B cell (primary cell): ENCODE measurements at places on chromosomes 1 and 21.

GRCh38 chr1:96234299-96234698, 487.3 kb upstream of the PTBP2 start:
- no peak overlapping the region for H3K27ac ChIP-seq
- no peaks in the 10 kb centered on the region for H3K4me1 ChIP-seq
- no peak for DNase-seq
- H3K36me3 ChIP-seq = no peaks in the 10 kb centered on the region
- H3K4me3 ChIP-seq = no peak overlapping the region

DNA sequence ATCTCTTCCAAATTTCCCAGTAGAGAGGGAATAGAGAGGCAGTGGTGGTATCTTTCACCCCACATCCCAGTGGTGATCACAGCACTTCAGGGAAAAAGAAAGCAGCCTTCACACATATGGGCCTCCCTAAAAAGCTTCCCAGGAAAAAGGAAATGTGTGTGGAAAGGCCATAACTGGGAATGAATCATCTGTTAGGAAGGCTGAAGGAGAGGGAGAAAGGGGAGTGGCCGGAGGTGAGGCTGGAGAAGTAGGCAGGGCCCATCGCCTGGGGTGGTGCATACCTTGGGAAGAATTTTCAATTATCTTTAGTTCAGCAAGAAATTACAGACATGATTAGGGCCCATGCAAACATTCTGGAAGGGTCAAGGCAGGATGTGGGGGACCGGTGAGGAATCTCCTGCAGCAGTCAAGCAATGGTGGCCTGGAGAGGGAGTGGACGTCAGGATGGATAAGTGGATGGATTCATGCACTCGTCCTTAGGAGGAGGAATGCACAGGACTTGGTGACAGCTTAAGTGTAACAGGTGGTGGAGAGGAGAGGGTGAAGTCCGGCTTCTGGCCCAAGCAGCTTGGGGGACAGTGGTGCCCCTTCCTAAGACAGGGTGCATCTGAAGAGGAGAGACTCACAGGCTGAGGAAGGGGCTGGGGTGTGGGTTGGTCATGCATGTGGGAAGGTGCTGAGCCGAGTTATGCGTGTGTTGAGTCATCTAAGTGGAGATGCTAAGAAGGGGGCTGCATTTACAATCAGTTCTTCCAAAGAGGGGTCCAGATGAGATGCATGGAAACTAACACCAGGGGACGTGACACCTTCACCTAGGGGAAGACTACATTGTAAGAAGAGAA, 17.9 kb downstream of the HIVEP3 start:
- DNase-seq = no peak
- H3K27me3 ChIP-seq = no peaks in the 10 kb centered on the region
- no peaks in the 10 kb centered on the region for H3K36me3 ChIP-seq
- no peaks in the 10 kb centered on the region for H3K4me1 ChIP-seq
- H3K27ac ChIP-seq = no peak overlapping the region

GRCh38 chr1:207801819-207802218, 50.0 kb downstream of the CD46 start:
- peaks cover 18% of the 10 kb centered on the region for H3K4me1 ChIP-seq
- H3K27me3 ChIP-seq = no peaks in the 10 kb centered on the region
- no peaks in the 10 kb centered on the region for H3K36me3 ChIP-seq
- H3K4me3 ChIP-seq = no peak overlapping the region
- no peak overlapping the region for H3K27ac ChIP-seq

DNA sequence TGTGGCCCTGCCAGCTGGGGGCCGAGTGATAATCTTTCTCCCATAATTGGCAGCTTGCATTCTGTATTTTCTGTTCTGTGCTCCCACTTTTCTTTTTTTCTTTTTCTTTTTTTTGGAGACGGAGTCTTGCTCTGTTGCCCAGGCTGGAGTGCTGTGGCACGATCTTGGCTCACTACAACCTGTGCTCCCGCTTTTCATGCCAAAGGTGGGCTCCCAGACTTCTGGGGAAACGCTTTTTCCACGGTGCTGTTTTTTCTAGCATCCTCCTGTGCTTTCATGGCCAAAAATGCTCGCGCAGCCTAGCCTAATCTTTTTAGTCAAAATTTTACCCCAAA, 585 bp upstream of the AHCTF1 start:
- H3K27ac ChIP-seq = no peak overlapping the region
- peaks cover 8% of the 10 kb centered on the region for H3K36me3 ChIP-seq
- peaks cover 12% of the 10 kb centered on the region for H3K4me1 ChIP-seq
- peak overlapping the region; percentile 88 for H3K4me3 ChIP-seq
- no peaks in the 10 kb centered on the region for H3K27me3 ChIP-seq

- H3K4me1 ChIP-seq = peaks cover 31% of the 10 kb centered on the region
- H3K4me3 ChIP-seq = no peak overlapping the region
- no peaks in the 10 kb centered on the region for H3K36me3 ChIP-seq
- DNase-seq = no peak
- peaks cover 26% of the 10 kb centered on the region for H3K27me3 ChIP-seq
- no peak overlapping the region for H3K27ac ChIP-seq
Observed at GRCh38 chr21:45593162-45594022, 50.1 kb upstream of the PCBP3 start.

- no peak for DNase-seq
- H3K27me3 ChIP-seq = no peaks in the 10 kb centered on the region
- H3K4me1 ChIP-seq = peaks cover 5% of the 10 kb centered on the region
- H3K27ac ChIP-seq = no peak overlapping the region
- no peaks in the 10 kb centered on the region for H3K36me3 ChIP-seq
- no peak overlapping the region for H3K4me3 ChIP-seq
Observed at GRCh38 chr1:94248956-94249688, 11.7 kb upstream of the ARHGAP29 start.

- peaks cover 11% of the 10 kb centered on the region for H3K4me1 ChIP-seq
- H3K27me3 ChIP-seq = peaks cover 5% of the 10 kb centered on the region
- no peak overlapping the region for H3K27ac ChIP-seq
- DNase-seq = no peak
Observed at GRCh38 chr1:229023651-229024300, 247.1 kb upstream of the RAB4A start.

DNA sequence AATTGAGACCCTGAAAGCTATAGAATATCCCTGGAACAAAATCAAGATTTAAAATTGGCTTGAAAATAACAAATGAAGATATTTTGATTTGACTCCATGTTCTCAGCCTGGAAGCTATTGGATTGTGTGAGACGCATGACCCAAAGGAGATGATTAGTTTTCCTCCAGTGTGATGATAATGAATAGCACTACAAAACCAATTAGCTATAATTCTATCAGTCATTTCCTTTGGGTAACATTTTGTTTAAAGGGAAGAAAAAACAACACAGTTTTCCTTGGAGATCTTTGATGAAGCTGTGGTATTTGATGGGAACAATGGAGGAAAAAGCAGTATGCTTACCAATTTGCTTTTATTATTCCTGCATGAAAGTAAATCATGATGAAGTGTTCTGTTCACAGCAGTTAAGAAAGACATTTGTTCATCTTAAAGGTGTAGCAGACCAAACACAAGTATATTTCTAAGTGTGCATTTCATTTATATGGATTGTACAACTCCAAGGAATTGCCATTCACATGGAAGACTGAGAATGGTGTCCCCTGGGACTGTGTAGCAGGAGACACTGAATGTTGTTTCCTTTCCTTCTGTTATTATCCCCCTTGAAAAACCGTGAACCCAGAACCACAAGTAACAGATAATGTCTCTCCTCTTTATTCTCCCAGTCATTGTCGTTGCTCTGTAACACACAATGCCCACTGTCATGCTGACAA, 111.4 kb downstream of the CACHD1 start:
- no peaks in the 10 kb centered on the region for H3K27me3 ChIP-seq
- no peak for DNase-seq
- no peaks in the 10 kb centered on the region for H3K4me1 ChIP-seq
- H3K36me3 ChIP-seq = no peaks in the 10 kb centered on the region
- H3K4me3 ChIP-seq = no peak overlapping the region

DNA sequence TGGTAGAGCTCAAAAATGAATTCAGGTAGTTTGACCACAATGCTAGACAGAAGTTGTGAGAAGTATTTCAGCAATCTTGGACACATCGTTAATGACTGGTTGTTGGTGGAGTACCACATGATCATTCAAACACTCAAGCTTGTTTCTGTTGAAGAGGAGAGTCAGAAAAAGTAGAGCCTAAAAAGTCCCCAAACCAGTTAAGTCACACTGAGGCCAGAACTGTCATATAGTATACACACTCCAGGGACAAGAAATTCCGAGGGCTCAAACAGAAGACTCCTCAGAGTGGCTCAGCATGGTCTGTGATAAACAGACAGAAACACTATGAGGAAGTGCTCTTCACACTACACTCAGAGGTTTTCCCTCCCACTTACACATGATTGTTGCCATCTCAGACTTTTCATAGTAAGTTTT, 5.8 kb downstream of the TRIM33 start:
- H3K27me3 ChIP-seq = no peaks in the 10 kb centered on the region
- peaks cover 30% of the 10 kb centered on the region for H3K4me1 ChIP-seq
- no peak for DNase-seq
- no peak overlapping the region for H3K27ac ChIP-seq
- peaks cover 18% of the 10 kb centered on the region for H3K36me3 ChIP-seq

- H3K4me3 ChIP-seq = no peak overlapping the region
- DNase-seq = no peak
- H3K27ac ChIP-seq = no peak overlapping the region
- no peaks in the 10 kb centered on the region for H3K27me3 ChIP-seq
Observed at GRCh38 chr1:204716660-204717059, 31.1 kb upstream of the LRRN2 start.

DNA sequence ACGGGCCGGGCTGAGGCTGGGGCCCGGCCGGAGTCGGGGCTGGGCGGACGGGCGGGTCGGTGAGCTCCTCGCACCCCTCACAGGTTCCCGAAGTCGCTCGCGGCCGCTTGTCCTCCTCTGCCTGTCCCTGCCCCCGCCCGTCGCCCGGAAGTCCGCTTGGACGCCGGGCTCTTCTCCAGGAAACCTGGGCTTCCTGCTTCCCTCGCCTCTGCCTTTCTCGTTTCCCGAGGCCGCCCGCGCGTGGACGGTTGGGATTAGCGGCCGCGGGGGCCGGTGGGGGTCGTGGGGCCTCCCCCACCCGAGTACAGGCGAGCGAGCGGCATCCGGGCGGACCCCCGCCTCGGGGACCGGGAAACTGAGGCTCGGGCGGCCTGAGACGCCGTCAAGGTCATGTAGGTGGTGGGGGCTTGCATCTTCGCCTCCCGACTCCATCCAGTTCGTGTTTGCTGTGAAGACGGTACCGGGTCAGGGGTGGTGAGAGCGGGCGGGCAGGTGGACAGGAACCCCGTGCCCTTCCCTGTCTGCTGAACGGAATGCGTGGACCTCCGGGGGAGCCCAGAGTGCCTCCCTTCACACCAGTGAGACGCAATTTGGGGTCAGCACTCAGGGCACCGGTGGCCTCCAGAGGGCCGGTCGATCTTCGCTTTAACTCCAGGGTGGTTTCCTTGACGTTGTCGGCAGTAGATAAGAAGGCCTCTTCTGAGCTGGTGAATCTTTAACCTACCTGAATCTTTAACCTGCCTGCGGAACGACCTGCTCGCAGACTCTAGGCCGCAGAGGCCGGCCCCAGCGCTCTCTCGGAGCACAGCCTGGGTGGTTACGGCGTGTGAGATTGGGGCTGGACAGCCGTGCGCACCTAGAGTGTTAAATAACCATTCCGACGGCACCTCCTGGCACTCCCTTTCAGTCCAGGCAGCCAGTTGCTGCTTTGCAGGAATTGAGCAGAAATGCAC, 686 bp downstream of the ARF1 start:
- peaks cover 59% of the 10 kb centered on the region for H3K4me1 ChIP-seq
- no peaks in the 10 kb centered on the region for H3K27me3 ChIP-seq
- H3K36me3 ChIP-seq = peaks cover 2% of the 10 kb centered on the region
- H3K27ac ChIP-seq = peak overlapping the region; percentile 96
- H3K4me3 ChIP-seq = peak overlapping the region; percentile 97

DNA sequence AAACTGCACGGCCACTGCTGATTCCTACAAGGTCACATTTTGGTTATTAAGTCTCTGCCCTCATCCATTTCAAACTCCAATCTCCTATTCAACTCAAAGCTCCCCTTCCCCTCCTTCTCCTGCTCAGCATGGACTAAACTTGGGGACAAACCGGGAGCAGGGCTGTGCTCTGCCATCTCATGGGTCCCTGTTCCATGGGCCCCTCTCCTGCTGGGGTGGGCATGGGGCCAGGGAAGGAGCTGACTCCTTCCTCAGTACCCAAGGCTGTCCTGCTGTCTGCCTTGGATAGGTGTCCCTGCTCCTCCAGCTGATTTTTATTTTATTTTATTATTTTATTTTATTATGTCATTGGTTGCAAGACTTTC, 27.1 kb downstream of the TNNT2 start:
- H3K4me3 ChIP-seq = no peak overlapping the region
- H3K27ac ChIP-seq = no peak overlapping the region
- no peaks in the 10 kb centered on the region for H3K4me1 ChIP-seq
- peaks cover 7% of the 10 kb centered on the region for H3K27me3 ChIP-seq
- H3K36me3 ChIP-seq = no peaks in the 10 kb centered on the region
- DNase-seq = no peak

GRCh38 chr1:31583995-31584868, 7.9 kb downstream of the TINAGL1 start:
- H3K27ac ChIP-seq = no peak overlapping the region
- no peaks in the 10 kb centered on the region for H3K4me1 ChIP-seq
- no peak for DNase-seq
- H3K27me3 ChIP-seq = peaks cover 3% of the 10 kb centered on the region

DNA sequence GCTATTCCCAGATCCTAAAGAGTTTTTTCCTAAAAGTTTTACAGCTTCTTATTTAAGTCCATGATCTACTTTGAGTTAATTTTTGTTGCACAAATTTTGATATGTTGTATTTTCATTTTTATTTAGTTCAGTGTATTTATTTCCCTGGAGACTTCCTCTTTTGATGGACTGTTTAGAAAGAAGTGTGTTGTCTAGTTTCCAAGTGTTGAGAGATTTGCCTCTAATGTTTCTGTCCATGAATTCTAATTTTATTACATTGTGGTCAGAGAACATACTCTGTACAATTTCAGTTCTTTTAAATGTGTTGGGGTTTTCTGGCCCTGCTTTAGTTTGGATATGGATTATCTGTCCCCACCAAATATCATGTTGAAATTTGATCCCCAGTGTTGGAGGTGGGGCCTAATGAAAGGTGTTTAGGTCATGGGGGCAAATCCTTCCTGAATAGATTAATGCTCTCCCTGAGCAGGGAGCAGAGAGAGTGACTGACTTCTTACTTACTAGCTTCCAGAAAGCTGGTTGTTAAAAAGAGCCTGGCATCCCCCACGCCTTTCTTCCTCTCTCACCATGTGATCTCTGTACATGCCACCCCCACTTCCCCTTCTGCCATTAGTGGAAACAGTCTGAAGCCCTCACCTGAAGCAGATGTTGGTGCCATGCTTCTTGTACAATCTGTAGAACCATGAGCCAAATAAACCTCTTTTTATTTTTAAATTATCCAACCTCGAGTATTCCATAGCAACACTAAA, 4.6 kb downstream of the CHD1L start:
- H3K4me3 ChIP-seq = no peak overlapping the region
- no peaks in the 10 kb centered on the region for H3K36me3 ChIP-seq
- H3K4me1 ChIP-seq = peaks cover 25% of the 10 kb centered on the region
- no peaks in the 10 kb centered on the region for H3K27me3 ChIP-seq
- H3K27ac ChIP-seq = peak overlapping the region; percentile 46

DNA sequence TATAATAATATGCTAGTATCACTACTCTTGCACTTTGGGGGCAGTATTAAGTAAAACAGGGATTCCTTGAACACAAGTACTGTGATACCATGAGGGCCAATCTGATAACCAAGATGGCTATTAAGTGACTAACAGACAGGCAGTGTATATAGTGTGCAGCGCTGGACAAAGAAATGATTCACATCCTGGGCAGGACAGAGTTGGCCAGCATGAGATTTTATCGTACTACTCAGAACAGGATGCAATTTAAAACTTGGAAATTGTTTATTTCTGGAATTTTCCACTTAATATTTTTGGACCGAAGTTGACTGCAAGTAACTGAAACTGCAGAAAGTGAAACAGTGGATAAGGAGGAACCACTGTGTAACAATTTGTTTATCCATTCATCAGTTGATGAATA, 74.6 kb downstream of the DNTTIP2 start:
- no peaks in the 10 kb centered on the region for H3K4me1 ChIP-seq
- H3K27me3 ChIP-seq = no peaks in the 10 kb centered on the region
- no peak overlapping the region for H3K4me3 ChIP-seq
- no peak overlapping the region for H3K27ac ChIP-seq
- H3K36me3 ChIP-seq = no peaks in the 10 kb centered on the region
